ENCODE measurements at places on chromosomes 11 and 22. TPM values are rescaled to one million over a fixed set of nuclear protein-coding genes. Genes with fewer than 3 reads are reported as not detected.

The TMEM191C gene
- 10.8 TPM for total RNA-seq

The GGTLC3 gene
- total RNA-seq = not detected

The MFNG gene
- 8.0 TPM for total RNA-seq

The CCDC87 gene
- total RNA-seq = 0.53 TPM

The PKP3 gene
- total RNA-seq = 0.67 TPM

The TRPM5 gene
- not detected for total RNA-seq

The TBX1 gene
- 1.3 TPM for total RNA-seq

The SCUBE2 gene
- 6.0 TPM for total RNA-seq

The OR4A16 gene
- total RNA-seq = not detected

The TRIM6 gene
- 2.3 TPM for total RNA-seq

The NPAS4 gene
- total RNA-seq = 0.85 TPM

- DNase-seq = no peak
These were observed 400.2 kb downstream of the MN1 start for GRCh38 chr22:27401321-27401720.

- DNase-seq = no peak
These were observed 43.8 kb downstream of the NAT10 start for GRCh38 chr11:34149274-34149673.

- no peak for DNase-seq
These were observed 15.1 kb downstream of the MYEOV start for GRCh38 chr11:69308936-69309615.

- no peak for DNase-seq
These were observed 48.2 kb upstream of the PARVA start for GRCh38 chr11:12329169-12329568.

DNA sequence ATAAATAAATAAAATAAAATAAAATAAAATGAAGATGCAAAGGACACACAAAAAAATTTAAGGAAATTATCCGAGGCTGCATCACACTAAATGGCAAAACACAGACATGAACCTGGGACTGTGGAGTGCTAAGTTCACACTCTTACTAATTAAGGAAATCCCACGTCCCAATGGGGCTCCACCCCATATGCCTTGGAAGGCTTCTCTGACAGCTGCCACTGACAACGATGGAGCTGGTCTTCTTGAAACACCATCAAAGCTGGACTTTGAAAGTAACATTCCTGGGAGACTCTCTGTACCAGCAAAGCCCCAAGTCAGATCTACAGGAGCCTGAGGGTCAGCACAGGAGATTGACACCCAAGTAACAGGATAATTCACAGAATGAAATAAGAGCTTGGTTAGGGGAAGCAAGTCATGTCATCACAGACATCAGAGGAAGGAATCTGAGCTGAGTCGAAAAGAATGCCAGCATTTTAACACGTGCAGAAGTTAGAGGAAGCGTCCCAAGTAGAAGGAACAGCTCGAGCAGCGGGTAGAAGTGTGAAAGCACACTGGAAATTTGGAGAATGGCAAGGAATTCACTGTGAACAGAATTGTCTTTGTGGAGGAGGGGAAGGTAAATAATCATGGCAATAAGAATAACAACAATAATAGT is 13.8 kb downstream of the TPST2 start:
- DNase-seq = no peak

Data from dorsolateral prefrontal cortex (tissue), 122 donors.